ENCODE measurements at places on chromosomes 5 and 9.

- no peak for DNase-seq
Measured at GRCh38 chr9:6877671-6878161, 119.9 kb downstream of the KDM4C start.

- DNase-seq = no peak
Measured at GRCh38 chr5:139141446-139142204, 56.5 kb downstream of the SIL1 start.

DNA sequence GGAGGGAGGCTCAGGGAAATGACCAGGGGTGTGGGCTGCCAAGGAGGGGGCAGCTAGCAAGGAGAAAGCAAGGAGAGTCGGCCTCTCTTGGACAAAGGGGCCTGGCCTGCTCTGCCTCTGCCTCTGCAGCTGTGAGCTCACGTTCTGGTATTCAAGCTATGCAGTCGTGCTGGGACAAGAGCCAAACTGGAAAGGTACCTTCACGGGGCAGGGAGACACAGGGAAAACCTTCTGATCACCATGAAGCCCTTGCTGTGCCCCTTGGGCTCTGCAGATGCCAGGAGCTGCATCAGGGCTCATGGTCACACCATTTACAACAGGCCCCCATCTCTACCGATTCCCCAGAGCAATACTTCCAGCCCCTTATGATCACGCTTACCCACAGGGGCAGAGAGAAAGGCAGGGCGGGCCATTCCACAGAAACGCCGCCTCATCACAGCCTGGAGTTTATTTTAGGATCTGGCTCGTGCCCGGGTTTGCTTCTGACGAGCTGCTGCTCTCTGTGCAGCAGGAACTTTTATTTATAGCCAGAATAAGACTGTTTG lies 63.2 kb downstream of the PRRT1B start:
- no peak for DNase-seq

- DNase-seq = no peak
Measured at GRCh38 chr5:118193194-118193905, 795.0 kb downstream of the DTWD2 start.

DNA sequence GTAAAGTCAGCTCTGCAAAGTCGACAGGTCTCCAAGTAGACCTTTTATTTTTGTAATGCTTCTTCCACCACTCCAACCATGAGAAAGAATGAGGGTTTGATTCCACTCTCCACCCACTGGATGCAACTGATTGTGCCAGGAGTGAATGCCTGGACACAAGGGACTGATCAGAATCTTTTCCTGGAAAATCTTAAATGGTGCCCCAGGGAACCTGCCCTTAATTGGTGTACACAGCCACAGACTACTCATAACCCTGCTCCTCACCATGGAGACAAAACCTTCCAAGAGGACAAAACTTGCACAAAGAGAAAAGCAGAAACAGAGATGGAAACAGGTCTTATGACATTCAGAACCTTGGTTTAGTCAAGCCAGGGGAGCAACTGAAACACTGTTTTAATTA lies 208.6 kb upstream of the BRINP1 start:
- DNase-seq = no peak

DNA sequence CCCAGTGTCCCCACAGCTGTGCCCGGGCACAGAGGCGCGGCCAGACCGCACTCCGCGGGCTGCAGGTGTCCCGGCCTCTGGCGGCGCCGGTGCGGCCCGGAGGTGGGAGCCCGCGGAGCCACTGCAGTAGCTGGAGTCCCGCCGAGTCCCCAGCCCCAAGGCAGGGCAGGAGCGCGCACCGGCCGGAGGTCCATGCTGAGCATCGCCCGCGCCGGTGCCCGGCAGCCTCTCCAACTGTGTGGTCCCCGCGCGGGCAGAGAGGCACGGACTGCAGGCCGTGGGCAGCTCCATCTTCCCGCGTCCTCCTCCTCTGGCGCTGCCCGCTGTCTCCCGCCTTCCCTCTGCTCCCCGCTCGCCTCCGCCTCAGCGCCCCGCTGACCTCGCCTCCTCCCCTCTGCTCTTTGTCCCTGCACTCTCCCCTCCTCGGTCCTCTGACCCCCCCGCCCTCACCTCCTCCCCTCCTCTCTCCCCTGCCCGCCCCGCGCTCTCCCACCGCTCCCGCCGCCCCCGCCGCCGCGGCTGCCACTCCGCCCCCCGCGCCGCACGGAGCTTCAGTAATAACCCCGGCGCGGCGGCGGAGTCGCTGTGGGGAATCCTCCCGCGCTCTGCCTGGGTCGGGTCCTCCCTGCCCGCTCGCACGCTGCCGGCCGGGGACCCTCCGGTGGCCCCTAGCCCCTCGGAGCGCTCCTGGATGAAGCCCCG lies at the start of gene ADAMTS16:
Gene ADAMTS16 (plus strand): TSS at position 554 of the 702 bp plus-strand sequence. CDS start 138 bp downstream, at position 692.
- no peak for DNase-seq

DNA sequence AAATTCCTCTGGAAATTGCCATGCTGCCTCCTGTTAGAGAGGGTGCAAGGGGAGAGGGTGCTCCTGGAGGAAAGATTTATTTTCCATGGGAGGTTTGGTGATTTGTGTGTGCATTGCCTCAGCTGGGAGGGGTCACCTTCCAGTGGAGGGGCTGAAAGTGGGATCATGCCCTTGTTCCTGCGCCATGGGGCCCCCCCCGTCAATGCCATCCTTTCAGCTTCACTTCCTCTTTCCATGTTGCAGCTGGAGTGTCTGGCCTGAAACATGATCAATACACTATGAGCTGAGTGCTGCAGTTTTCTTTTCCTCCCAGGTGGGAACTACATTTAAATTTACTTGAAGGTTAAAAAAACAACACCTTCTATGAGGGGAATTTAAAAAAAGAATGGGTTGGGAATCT lies 176.8 kb downstream of the MELK start:
- DNase-seq = no peak

- DNase-seq = no peak
Measured at GRCh38 chr5:44697025-44697424, 111.7 kb upstream of the MRPS30 start.

DNA sequence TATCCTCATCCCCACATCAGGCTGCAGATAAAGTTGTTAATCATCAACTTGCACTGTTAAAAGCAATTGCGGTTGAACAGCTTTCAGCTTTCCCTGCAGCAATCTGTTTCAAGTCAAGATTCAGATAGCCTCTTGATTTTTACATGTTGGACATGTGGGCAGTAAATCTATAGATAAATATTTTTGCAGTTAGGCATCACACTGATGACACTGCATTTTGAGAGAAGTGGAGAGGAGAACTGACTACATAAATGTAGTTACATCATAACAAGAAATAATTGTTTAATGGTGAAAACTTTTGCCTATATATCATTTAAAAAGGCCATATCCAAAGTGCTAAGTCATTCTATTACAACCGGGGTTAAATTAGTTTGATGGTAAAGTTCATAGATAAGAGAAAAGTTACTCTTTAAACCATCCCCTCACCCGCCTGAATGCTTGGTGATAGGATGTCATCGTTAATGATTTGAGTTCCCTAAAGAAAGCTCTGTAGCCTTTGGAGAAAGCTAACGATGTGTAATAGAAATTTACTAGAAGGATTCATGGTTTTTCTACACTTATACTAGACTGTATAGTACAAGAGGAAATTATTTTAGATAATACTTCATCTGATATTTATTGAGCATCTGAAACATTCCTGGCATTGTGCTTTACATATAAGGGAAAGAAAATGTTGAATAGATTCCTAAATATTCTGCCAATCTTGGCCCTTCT lies 30.8 kb upstream of the ALDH1A1 start:
- no peak for DNase-seq

DNA sequence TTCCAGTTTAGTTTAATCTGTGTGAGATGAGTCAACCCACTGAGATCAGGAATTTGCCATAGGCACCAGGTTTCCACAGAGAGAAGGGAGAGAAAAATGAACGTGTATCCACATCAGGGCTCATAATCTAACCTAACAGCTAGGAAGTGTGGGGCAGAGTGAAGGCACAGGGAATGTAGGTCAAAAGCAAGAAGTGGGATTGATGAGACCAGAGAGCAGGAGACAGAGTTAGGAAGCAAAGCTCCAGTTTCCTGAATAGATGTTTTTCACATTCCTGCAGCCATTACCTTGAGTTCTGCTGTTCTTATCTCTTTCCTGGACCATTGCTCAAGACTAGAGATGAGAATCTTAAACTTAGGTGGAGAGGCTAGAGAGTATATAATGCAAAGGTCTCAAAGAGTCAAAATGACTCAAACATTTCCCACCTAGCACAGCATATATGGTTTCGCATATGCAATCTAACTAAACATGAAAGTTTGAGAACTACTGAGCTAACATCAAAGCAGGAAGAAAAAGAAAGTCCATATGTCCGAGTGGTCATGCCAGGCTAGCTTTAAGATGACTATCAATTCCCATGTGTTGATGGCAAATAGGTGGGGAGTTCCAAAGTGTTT lies 41.1 kb upstream of the GNAQ start:
- DNase-seq = no peak

DNA sequence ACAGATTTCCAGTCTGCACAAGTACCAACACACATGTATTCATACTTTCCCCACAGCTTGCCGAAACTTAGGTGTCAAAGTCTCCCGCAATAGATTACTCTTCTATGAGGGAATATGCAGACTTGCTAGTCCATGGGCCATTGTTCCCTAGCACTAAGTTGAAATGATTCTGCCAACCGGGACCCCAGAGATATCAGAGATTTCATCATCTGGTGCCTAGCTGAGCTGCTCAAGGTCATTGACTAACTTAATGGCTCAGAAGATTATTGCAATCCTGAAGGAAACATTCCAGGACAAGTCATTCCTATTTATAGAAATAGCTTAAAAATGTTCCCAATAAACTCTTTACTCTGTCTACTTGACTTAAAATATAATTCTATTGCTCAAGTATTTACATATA lies 202.6 kb downstream of the PIK3R1 start:
- no peak for DNase-seq

DNA sequence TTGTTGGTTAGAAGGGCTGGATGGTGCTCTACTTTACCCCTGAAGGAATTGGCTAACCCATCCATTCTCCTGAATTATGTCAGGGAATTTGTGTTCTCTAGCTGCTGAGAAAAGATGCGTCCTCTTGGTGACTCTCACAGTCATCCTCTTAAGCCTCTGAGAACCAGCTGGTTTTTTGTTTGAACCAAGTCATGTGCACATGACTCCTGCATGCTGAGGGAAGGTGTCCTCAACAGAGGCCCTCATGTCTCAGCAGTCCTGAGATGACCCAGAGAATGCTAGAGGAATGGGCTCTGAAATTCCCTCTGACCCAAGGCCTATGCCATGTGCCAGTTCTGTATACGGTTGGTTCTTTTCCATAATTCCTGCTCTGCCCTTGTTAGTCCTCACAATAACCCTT lies 10.4 kb upstream of the C5orf63 start:
- DNase-seq = no peak

DNA sequence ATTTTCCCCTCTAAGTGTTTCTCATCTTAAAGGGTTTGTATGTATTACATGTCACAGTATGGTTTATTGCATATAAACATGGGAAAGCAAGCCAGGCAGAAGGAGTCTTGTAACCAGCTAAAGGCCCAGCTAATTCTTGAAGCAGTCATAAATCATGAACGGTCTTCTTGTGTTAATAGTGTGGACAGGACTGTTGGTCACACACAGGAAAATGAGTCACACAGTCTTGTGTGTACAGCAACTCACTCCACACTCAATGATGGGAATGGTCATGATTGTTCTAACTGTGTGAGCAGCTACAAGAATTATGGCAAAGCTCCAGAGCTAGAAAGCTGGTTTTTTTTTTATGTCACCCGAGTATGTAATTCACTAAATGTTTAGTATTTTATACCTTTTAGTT lies 123.9 kb downstream of the GHR start:
- DNase-seq = no peak

DNA sequence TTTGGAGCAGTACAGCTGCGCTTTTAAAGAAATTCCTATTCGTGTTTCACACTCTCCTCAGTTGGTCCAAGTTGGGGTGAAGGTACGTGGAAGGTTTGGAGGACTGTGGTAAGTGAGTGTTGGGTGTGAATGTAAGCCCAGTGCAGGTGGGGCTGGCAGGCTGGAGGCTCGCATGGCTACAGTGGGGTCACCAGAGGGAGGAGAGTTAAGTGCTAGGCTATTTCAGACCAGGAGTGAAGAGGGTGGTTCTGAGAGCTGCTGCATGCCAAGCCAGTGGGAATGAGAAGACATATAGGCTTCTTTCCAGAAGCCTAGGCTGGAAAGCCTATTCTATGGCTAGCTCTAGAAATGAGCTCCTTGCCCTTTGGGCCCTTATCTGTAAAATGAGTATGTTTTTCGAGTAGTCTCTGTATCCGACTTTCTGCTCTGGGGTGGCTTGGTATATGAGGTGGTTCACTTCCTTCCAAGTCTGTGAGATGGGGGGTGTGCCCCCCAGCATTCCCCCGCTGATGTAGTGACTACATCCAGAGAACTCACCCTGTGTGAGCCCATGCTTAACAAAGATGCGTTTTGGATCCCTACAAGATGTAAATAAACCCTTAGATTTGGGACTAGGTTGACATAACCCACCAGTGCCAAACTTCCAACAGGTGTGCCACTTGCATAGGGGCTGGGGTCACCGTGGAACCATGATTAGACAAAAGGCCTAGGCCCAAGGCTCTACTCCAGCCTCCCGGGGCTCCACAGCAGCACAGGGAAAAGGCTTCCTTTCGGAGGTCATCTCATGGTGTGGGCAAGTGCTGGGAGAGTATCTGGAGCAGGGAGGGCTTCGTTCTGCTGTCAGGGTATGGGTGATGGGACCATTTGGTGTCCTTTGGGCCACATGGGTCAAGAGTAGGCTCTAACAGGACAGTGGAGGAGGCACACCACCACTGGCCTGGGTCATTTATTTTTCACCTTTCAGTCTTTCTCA lies 2.6 kb downstream of the TCF7 start:
- DNase-seq = no peak

DNA sequence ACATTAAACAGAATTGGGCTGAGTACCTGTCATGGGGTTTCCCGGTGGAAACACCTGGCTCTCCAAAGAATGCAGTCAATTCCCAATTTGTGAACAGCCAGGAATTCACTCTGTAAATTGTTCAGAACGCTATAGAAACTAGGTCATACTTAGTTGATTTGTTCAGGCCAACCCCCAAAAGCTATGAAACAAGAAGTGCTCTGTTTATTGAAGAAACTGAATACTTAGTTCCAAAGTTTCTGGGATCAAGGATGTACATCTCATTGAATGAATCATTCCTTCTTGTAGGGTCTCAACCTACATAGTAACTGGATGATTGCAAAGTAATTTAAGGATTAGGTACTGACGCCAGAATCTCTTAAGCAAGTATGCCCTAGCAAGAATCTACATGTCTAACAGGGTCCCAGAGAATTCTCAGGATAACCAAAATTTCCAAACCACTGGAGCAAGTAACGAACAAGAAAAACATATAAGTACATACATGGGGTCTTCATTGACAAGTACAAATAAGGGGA lies 659 bp upstream of the TUSC1 start:
- DNase-seq = no peak

- DNase-seq = no peak
Measured at GRCh38 chr9:89838621-89839020, 233.8 kb downstream of the GADD45G start.

- no peak for DNase-seq
Measured at GRCh38 chr5:61626639-61627282, 294.7 kb downstream of the ZSWIM6 start.

GRCh38 chr9:114178076-114178475 lies 22.7 kb downstream of the COL27A1 start:
- DNase-seq = no peak

DNA sequence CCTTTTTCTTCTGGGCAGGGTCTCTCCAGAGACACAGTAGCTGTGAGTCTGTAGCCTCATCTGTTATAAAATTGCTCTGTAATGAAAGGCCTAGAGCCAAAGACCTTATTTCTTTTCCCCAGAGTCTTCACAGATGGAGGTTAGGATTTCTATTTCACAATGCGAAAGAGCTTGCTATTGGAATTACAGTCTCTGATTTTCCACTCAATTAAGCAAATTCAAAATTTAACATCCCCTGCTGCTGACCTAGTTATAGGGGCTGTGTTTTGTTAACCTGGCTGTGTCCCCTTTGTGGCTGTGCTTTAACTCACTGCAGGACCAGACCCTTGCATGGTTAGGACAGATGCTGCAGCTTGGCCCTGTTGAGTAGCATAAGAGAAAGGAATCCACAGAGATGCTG lies 190.3 kb upstream of the NMUR2 start:
- DNase-seq = no peak

All from GF-D8 (cell line).